ENCODE measurements at places on chromosomes 16 and 17. TPM values are rescaled to one million over a fixed set of nuclear protein-coding genes. Genes with fewer than 3 reads are reported as not detected.

CA7 gene
- not detected for total RNA-seq

TK1 gene
- 136 TPM for total RNA-seq

PRSS22 gene
- not detected for total RNA-seq

CSH1 gene
- not detected for total RNA-seq

GSPT1 gene
- total RNA-seq, result 110 TPM

SYT17 gene
- not detected for total RNA-seq

CCT6B gene
- total RNA-seq, result 2.0 TPM

PIK3R6 gene
- total RNA-seq, result 7.1 TPM
